ENCODE measurements at places on chromosomes 4 and X.

- no peak for DNase-seq
Measured at GRCh38 chrX:122220644-122221373, 963.3 kb upstream of the GRIA3 start.

DNA sequence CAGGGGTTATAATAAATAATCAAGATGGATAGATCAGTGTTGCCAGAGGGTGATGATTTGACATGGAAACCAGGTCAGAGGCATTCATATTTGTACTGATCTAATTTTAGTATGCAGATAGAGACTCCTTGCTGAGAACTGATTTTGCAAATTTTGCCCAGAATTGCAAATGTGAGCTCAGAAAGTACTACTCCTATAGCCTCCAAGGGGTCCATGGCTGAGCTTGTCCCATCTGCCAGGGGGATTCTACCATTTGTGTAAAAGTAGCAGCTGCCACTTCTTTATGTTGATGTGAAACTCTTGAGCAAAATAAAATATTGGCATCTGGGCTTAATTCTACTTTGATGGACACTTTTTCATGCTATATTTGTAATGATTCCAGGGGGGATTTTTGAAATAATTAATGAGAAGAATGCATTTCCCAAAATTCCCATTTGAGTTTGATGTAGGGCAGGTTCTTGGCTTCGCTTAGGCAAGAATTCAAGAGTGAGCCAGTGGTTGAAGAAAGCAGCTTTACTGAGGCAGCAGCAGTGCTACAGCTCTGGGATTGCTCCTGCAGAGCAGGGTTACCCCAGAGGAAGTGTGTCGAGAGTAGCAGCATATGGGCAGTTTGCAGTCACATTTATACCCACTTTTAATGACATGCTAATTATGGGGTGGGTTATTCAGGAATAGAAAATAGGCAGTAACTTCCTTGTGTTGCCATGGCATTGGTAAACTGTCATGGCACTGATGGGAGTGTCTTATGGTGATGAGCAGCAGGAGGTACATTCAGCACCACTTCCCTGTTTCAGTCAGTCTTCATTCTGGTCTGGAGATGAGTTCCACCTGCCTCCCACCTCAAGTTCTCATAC is 38.7 kb upstream of the DCLK2 start:
- no peak for DNase-seq

DNA sequence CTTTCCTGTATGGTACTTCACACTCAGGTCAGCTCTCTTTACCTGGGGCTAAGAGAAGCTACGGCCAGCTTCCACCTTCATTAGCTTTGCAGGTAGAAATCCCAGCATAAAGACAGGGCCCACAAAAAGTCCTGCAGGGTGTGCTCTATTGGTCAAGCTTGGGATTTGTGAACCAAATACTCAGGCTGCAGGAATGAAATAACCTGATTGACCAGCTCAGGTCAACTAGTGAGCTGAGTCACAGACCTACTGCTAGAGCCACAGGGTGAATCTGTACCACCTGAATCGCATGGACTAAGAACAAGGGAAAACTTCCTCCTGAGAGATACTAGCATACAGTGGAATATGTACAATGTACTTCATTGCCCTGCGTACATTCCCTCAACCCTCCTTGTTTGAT is 172.2 kb downstream of the HHIP start:
- no peak for DNase-seq

DNA sequence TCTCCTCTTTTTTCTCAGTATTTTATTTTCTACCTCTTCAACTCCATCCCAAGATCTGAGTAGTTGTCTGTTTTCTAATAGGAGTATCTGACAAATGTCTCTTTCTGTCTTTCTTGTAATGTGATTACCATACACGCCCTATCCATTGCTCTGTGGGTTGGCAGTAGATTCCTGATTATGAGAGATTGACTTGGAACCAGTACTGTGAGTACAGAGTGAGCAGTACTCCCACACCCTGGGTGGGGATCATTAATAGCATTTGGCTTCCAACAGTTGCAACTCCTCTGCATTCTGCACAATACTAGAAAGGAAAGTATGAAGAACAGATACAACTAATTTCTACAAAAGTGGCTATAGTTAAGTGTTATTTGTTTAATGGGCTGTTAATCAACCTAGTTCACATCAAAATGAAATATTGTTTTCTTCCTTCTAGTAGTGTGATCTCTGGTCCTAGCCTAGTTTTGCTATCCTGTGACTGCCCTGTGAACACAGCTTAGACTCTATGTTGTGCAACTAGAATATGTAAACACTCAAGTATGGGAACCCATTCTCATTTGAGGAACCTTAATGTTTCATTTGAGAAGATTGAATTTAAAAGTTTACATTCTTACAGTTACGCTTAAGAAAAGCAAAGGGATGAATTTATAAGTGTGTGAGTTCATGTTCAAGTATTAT is 112.9 kb downstream of the PTPN13 start:
- no peak for DNase-seq

GRCh38 chr4:172514011-172514410 is 654.6 kb upstream of the GALNT7 start:
- DNase-seq: no peak

GRCh38 chrX:2351999-2352995 is 148.5 kb downstream of the DHRSX start:
- no peak for DNase-seq

GRCh38 chrX:111743316-111743715 is 62.3 kb downstream of the ALG13 start:
- DNase-seq: no peak

DNA sequence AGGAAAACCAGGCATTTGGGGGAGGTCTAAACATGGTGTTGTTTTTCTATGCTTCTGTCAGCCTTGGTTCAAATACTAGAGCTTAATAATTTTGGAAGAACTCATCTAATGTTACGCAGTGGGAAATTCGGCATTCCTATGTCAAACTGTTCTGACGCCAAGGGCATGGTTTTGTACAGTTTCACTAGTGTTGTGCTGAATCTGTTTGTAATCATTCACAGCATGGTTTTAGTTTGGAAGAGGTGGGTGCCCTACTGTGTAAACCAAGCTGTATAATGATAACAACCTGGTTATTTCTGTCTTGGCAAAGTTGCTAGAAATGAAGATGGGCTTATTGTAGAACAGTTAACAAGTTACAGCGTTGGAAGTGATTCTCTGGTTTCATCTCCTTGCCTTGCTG is 5.2 kb downstream of the DDX3X start:
- no peak for DNase-seq

GRCh38 chr4:37993806-37994205 is 33.6 kb downstream of the PTTG2 start:
- DNase-seq: no peak

- DNase-seq: no peak
Measured at GRCh38 chr4:184097241-184097605, 120.5 kb downstream of the ENPP6 start.

GRCh38 chr4:112183252-112183651 is 38.0 kb downstream of the FAM241A start:
- DNase-seq: no peak

DNA sequence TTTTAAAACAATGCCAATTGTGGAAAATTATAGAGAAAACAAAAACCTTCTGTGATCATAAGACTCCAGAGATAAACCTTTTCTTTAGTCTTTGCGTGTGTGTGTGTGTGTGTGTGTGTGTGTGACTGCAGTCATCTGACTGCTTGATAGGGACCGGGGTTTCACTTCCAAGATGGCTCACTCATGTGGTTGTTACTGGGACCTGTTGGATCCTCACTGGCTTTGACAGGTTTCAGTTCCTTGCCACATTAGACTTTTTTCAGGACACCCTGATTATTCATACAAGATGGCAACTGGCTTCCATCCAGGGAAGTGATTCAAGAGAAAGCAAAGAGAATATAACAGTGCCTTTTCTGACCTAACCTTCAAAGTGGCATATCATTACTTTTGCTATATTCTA is 21.9 kb upstream of the MAD2L1 start:
- DNase-seq: no peak

GRCh38 chr4:73099143-73099542 is 29.6 kb upstream of the COX18 start:
- no peak for DNase-seq

DNA sequence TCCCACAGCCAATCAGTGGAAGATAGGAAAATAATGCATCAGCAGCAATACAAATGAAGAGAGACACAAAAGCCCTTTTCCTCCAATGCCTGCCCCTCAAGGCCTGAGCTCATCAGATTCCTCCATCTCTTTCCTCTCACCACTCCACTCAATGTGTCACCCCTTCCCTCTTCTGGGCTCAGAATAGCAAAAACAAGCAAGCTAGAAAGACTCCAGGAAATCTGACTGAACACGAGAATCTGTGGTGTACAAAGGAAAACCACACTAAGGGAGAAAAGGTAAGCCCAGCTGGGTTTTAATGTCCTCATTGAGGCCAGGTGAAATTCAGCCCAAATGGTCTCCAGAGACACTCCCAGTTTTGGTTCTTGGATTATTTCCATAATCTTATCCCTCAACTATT is 46.3 kb downstream of the ARHGEF9 start:
- no peak for DNase-seq

DNA sequence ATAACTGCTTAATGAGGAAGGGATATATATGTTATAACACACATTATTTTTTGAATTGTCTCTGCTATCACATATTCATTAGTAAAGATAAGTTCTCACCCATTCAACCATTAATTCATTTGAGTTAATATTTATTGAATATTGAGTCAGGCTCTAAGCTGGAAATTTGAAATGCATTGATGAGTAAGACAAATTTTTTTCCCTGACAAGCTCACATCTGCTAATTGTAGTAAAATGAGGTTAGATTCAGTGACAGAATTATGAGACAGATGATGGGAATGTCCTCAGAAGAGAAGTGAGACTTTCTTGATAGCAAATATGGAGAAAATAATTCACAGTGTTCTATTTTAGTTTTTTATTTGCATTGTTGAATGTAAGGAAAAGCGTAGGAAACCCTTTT is 194.3 kb downstream of the SLC4A4 start:
- no peak for DNase-seq

DNA sequence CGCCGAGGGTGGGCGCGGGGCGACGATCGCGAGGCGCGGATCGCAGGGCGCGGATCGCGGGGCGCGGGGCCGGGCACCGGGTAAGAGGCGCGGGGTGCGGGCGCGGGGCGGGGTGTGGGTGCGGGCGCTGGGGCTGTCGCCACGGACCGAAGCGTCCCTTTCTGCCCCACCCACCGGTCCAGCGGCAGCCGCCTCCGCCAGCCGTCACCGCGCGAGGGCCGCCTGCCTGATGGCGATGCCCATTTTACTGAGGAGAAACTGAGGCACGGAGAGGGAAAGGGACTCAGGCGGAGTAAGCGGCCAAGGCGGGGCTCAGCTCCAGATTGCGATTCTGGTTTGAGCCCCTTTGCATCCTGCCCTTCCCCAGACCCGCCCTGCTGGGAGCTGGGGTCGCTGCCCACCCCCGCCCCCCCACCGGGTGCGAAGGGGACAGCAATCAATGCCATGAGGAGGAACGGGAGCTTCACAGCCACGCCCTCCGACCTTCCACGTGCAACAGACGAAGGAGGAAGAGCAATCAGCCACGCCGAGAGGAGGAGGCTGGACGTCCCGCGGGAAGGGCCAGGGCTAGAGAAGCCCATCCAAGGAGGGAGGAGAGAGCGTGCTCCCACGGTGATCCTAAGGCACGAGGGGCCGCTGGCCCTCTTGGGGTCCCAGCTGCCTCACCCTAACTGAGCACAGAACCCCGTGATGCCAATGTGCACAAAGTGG is 10.9 kb upstream of the MAN2B2 start:
- DNase-seq: no peak

GRCh38 chr4:94410678-94411206 is 41.0 kb upstream of the PDLIM5 start:
- no peak for DNase-seq

DNA sequence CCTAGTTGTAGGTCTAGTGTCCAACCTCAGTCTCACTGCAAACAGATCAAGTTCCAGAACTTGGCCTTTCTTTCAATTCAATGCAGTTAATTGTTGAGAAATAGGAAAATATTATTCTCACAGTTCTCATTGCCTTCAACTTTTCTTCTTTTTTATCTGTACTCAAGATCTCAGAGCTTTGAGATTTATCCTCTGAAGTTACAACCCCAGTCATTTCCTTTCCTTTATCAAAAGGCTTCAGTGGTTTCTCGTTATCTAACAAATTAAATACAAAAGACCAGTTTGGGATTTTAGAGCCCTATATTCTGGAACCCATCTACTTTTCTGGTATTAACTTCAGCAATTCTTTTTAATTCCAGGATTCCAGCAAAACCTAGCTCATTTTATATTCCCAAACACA is 130.2 kb downstream of the TMA16 start:
- peak; percentile 38 for DNase-seq

DNA sequence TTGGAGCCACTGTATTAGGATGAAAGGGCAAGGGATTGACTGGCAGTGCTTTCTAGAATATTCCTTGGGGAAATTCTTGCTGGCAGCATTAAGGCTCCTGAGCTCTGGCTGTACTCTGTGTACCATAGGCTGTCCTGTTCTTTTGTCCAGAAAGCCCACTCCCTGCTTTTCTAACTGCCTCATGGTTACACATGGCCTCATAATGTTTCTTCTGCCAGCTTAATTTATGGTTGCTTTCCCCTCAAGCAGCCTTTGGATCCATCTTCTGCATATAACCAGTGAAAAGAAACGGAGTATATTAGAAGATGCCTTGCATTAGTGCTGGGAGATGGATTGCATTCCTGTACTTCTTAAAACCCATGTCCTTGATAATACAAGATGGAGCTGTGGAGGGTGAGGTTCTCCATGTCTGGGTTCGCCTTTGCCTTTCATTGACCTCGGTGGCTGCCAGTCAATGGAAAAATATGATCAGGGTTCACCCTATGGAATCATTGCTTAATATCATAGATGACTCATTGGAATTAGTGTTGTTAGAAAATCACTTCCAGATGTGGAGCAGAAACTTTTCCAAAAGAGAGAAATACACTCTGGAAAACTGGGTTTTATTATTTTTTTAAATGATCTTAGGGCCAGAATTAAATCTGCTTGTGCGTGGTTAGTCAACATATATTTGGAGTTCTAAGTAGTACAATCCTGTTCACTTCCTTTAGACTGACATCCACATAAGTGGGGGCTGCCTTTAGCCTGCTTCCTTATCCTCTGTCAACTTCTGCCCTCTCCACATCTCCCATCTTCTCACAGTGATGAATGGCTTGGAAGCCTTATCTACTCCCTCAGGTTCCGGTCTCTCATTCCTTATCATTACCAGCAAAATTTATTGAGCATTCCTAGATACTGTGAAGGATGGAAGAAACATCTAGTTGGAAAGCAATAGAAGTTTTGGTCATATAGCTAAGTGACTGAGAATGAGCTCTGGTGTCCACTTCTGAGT is 24.9 kb downstream of the DOCK11 start:
- no peak for DNase-seq

DNA sequence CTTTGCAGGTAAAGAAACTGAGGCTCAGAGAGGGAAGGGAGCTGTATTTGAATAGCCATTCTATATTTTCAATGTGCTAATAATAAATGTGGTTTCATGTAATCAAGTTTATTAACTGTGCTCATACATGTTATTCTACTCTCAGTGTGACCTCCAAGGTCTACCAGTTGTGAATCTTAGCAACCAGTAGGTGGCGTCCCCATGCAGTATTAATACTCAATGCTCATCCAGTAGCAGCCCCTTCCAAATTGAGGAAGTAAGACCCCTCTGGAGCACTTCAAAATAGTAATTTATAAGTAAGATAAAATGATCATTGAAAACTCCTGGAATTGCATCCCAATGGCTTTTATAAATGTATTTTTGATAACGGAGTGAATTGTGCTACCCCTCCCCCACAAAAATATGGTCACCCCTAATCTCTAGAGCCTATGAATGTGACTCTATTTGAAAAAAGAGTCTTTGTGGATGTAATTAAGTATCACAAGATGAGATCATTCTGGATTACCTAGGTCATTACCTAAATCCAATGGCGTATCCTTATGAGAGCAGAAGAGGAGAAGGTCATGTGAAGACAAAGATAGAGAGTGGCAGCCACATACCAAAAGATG is 20.4 kb upstream of the SEPSECS start:
- peak; percentile 22 for DNase-seq
